ENCODE measurements at places on chromosomes 1 and 21.
A peak's percentile ranks its signal among the peaks of the same experiment; 100 is the strongest.

DNA sequence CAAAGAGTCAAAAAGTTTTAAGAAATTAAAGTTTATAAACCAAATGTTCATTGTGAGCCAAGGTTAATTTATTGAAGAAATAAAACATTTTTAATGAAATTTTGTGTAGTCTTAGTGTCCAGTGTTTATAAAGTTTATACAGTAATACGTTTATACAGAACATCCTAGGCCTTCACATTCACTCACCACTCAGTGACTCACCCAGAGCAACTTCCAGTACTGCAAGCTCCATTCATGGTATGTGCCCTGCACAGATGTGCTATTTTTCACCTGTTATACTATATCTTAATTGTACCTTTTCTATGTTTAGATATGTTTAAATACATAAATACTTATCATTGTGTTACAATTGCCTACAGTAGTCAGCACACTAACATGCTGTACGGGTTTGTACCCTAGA, 33.6 kb downstream of the TYW3 start:
- peaks cover 3% of the 10 kb centered on the region for H3K36me3 ChIP-seq
- DNase-seq, result no peak
- H3K27me3 ChIP-seq, result no peaks in the 10 kb centered on the region
- no peaks in the 10 kb centered on the region for H3K4me1 ChIP-seq
- H3K4me3 ChIP-seq, result no peak overlapping the region

DNA sequence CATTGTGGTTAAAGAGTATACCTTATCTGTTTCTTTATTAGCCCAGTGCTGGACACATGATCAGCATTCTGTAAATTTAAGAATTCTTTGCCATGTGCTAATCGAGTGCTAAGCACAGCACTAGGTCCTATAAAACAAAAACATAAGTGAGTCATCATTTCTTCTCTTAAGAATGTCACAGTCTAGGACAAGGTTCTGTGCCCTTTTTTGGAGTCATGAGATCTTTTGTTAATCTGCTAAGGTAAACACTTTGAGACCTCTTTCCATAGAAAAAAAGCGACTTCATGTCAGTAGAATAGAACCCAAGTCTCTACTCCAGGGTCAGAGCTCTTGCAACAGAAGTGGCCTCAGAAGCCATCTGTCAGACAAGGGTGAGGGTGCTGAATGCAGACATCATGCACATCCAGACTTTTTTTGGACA, 70.0 kb upstream of the NFIA start:
- H3K36me3 ChIP-seq, result no peaks in the 10 kb centered on the region
- DNase-seq, result no peak
- H3K27ac ChIP-seq, result no peak overlapping the region

GRCh38 chr1:192726820-192727504, 81.9 kb upstream of the RGS2 start:
- no peaks in the 10 kb centered on the region for H3K27me3 ChIP-seq
- DNase-seq, result no peak
- no peak overlapping the region for H3K27ac ChIP-seq
- no peaks in the 10 kb centered on the region for H3K36me3 ChIP-seq
- no peaks in the 10 kb centered on the region for H3K4me1 ChIP-seq

DNA sequence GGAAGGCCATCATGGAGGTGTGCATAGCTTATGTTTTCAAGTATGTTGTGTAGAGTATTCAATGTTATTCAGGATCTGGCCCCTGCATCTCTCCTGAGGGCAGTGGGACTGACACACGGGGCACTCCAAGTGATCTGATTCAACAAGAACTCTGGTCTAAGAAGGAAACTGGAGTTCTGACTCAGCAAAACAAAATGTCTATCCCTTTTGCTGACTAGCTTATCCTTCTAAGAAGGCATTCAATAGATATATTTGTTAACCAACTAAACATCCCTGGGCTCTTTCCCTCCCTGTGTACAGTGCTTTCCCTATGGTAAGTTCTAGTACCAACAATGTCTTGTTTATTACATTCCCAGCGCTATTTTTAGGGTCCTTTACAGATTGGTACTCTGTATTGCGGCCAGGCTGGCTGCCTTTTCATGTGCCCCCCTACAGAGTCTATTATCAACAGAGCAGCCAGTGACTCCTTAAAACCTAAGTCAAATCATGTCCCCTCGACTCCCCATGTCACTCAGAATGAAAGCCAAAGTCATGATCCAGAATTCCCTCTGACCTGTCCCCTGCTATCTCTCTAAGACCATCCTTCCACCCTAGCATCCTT, 304.9 kb downstream of the KCNH1 start:
- no peak for DNase-seq
- H3K36me3 ChIP-seq, result no peaks in the 10 kb centered on the region
- H3K4me3 ChIP-seq, result no peak overlapping the region
- no peak overlapping the region for H3K27ac ChIP-seq

DNA sequence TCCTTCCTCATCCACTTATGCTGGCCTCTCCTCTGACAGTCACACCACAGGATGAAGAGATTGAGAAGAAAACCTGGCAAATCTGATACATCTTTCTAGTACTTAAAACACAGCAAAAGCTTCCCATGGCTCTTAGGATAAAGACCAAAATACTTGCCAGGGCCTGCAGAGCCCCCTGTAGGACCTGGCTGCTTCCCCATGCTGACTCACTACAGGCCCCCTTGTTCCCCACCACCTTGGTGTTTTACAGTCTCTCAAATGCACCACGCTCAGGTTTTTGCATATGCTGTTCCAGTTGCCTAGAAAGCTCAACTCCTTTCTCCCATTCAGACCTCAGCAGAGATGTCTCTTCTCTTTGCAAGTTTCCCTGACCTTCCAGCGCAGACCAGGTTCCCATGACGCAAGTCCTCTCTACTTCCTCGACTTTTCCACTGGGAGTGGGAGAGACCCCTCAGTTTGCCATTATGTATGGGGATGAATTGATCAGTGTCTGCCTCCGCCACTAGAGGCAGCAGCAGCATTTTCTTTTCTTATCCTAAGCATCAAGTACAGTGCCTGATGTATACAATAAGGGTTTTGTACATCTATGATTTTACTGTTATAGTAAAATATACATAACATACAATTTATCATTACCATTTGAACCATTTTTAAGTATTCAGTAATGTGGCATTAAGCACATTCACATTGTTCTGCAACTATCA, 113.8 kb upstream of the C8B start:
- DNase-seq, result no peak
- no peak overlapping the region for H3K4me3 ChIP-seq
- H3K4me1 ChIP-seq, result no peaks in the 10 kb centered on the region
- H3K27ac ChIP-seq, result no peak overlapping the region
- H3K36me3 ChIP-seq, result no peaks in the 10 kb centered on the region

DNA sequence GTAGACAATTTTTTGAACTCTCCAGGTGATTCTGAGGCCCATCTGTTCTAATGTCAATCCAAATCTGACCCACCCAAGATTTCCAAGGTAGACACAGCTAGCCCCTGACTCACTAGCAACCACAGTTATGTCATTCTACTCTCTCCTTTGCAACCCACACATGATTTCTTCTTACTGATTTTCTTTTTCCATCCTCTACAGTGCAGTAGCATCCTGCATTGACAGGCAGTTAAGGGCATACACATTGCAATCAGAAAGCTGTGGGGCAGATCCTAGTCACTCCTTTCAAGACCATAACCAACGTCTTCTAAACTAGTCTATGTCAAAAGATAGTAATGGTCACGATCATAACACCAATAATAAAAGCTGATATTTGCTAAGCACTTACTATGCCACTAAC, 54.2 kb downstream of the JAK1 start:
- no peaks in the 10 kb centered on the region for H3K36me3 ChIP-seq
- H3K4me1 ChIP-seq, result peaks cover 75% of the 10 kb centered on the region
- no peak overlapping the region for H3K4me3 ChIP-seq
- H3K27ac ChIP-seq, result peak overlapping the region; percentile 38
- no peaks in the 10 kb centered on the region for H3K27me3 ChIP-seq
- DNase-seq, result no peak

- no peaks in the 10 kb centered on the region for H3K27me3 ChIP-seq
- no peak for DNase-seq
- no peak overlapping the region for H3K4me3 ChIP-seq
- H3K4me1 ChIP-seq, result peaks cover under 1% of the 10 kb centered on the region
Measured at GRCh38 chr1:212147581-212148033, 112.1 kb downstream of the DTL start.

DNA sequence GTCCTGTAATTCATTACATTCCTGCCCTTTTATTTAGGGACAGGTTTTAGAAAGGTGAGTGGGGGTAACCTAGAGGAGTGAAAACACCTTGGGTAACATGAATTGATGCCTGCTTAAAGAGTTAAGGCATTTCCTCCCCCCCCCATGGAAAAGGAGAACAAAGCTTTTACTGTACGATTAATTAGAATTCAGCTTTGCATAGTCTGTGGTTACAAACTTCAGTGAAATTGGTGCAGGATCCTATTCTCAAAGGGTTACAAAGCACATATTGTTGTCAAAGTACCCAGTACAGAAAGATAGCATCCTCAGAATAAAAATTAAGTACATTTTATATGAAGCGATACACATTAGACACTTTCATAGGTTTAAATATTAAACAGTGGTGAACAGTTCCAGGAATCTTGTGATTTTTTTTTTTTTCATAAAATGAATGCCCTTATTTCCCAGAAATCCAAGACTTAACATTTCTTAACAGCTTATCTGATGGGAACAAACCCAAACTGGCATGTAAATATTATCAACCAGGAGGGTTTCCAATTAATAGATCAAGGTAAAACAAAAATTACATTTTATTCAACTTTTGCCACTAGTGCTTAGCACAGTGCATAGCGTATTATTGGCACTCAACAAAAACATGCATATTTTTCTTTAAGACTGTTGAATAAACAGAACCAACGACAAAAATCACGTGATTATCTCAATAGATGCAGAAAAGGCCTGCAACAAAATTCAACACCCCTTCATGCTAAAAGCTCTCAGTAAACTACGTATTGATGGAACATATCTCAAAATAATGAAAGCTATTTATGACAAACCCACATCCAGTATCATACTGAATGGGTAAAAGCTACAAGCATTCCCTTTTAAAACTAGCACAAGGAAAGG, 172.7 kb downstream of the PDE4B start:
- H3K27ac ChIP-seq, result no peak overlapping the region
- no peak overlapping the region for H3K4me3 ChIP-seq
- no peak for DNase-seq
- H3K36me3 ChIP-seq, result no peaks in the 10 kb centered on the region

DNA sequence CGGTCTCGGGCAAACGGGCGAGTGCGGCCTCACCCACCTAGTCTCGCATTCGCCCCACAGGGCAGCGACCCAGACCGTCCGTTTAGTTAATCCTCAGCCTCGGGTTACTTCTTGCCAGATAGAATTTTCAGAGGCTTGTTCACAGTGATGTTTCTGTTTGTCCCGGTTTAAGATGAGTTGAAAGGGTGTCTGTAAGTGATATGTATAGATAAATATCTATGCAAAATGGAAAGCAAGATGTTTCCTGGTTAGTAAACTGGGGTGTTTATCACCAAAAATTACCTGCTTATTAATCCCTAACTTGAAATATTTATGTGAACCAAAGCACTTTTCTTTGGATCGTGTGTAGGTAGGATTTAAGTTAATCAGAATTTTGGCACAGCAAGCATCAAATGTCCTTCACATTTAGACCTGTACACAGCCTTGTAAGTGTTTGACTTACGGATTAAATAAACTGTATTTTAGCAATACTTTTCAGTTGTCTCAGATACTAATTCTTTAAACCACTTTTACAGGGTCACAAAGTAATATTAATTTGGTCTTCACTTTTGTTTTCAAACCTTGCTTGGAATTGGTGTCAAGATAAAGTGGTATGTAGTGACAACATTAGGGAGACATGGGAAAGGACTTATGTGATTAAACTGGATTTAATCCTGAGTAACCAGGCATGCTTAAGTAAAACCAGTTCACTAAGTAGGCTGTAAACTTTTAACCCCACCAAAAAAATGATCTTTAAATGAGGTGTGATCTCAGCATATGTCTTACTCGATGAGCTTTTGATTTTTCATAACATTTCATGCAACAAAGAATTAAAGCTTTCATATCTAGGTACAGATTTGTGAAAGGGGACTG, 914 bp downstream of the ZNF326 start:
- H3K36me3 ChIP-seq, result peaks cover 11% of the 10 kb centered on the region
- peaks cover 9% of the 10 kb centered on the region for H3K27me3 ChIP-seq
- no peak for DNase-seq
- peak overlapping the region; percentile 90 for H3K4me3 ChIP-seq
